NCI-H187 treated with DMSO at 0.1 percent for 48 hours (cell line): ENCODE measurements at places on chromosomes 3 and 15.

- no peak for DNase-seq
Measured at GRCh38 chr3:146503461-146504202, 34.3 kb upstream of the PLSCR2 start.

DNA sequence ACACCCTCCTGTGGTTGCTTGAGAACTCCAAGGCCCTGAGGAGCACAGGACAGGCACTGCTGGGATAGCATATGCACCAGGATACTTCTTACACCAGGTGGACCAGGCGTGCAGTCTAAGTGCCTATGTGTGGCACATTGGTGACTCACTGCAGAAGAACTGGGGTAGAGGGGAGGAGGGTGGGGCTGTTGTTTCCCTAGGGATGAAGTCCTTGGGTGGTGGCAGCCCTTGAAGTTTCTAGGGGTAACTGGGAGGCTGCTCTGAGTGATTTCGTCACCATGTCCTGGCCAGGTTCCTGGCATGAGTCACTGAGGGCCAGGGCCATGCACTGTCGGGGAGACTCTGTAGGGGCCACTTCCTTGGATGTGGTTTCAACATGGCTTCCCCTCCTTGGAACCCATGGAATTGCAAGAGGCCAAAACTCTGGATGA lies 15.9 kb downstream of the MYZAP start:
- DNase-seq = no peak

- DNase-seq = no peak
Measured at GRCh38 chr3:111541911-111542483, at the start of gene CD96. Gene CD96, plus strand, starts transcription at chr3:111542197. Its CDS starts 52 bp downstream, at chr3:111542249.

DNA sequence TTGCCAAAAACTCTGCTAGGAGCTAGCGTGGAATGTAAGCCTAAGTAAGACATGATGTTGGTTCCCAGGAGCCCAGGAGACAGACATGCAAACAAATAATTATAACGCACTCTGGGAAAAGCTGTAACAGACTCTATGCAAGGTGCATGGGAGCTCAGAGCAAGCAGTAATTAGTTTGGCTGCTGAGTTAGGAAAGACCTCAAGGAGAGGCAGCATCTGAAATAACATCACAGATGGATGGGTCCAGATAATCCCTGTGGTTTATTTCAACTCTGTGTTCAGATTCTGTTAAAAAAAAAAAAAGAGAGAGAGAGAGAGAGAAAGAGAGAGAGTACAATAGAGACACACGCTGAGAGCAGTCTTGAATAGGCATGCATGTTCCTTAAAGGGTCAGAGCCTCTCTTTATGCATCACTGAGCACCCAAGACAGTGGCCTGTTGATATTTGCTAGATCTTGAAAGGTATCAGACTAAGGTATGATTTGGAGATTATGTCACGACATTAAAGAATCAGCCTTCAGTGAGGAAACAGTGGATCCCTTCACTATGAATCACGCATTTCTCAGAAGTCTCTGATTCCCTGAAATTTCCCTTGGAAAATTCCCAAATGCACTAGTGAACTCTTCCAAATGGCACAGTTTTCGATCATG lies 124.4 kb upstream of the LIPC start:
- no peak for DNase-seq

DNA sequence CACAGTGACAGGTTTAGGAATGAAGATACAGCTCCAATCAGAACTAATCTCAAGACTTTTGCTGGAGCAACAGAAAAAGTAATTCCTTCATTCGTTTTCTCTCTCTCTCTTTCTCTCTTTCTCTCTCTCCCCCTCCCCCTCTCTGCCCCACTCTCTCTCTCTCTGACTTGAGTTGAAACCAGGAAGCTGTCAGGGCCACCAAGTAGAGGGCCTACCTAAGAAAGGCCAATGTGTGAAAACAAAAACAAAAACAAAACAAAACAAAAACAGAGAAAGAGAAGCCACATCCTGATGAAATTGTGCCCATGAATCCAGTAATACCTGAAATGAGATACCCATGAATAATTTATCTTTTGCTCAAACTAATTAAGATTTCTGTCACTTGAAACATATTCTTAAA lies 72.9 kb downstream of the ATP8B4 start:
- DNase-seq = no peak

- DNase-seq = no peak
Measured at GRCh38 chr3:189914799-189915198, 205.9 kb downstream of the P3H2 start.

DNA sequence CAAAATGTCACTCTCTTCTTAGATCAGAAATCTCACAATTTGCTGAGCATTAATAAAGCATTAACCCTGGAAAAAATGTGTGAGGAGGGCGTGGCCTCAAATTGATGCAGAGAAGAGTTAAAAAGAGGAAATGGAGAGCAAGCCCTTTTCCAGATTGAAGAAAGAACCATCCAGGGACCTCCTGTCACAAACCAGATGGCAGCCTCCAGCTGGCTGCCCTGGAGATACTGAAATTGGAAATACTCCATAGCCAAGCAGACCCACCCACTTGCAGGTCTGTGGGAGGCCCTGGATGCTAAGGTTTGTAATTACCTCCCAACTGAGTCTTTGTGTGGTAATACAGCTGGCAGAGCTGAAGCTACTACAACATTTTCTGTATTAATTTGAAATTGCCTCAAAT lies 214.9 kb downstream of the IL20RB start:
- no peak for DNase-seq

DNA sequence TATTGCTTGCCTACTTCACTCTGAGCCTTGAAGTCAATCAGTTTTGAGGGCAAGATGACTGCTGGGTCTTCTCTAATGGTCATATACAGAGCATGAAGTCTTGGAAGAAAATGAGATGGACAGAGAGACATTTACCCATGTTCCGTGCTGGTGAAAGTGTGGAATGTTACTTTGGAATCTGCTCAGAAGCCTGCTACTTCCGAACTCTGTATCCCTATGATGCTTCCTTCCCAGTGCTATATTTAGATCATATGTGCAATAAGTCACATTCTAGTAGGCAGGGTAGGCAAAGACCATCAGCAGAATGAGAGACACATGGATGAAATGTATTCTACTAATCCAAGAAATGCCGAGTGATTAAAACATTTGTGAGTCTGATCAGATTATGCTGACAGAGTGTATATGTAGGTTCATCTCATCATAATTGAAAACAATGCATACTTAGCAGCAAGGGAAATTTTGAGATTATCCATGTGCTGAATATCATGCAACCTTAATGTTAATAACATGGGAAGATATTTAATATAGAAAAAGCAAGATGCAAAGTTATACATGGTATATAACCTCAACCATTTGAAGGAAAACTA lies 60.5 kb downstream of the RAB7A start:
- DNase-seq = no peak

DNA sequence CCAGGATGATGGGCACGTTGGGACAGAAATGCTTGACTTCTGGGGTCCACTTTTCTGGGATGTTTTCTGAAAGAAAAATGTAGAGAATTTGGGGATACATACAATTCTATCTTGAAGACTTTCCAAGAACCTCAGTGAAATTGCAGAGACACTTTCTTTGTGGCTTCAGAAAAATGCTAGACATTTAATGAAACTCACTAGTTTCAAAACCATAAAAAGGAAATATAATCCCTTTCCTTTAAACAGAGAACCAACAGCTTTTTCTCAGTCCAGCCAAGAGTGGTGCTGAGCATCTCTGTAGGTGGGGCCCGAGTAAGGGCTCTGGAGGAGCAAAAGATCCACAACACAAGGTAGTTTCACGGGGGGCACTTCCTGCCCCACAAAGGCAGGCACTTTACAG lies 4.4 kb upstream of the GPX1 start:
- no peak for DNase-seq

DNA sequence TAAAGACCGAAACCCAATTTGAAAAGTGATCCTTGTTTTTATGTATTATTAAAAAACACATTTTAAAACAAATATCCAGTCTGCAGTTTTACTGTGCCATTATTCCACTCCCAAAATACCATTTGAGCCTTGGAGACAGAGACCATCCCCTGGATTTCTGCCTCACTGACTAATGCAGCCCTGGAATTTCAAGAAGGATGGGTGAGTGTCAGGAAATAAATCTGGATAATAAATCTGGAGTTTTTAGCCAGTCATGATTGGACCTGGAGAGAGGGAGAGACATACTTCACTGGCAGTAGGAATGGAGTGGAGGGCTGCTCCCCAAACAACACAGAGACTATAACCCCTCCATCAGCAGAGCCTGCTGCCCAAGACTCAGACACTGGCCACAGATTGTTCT lies 123.3 kb downstream of the MYLK start:
- no peak for DNase-seq

GRCh38 chr3:197376735-197377555 lies 78.5 kb upstream of the DLG1 start:
- no peak for DNase-seq

GRCh38 chr3:61181874-61182273 lies 69.4 kb downstream of the FHIT start:
- DNase-seq = no peak

DNA sequence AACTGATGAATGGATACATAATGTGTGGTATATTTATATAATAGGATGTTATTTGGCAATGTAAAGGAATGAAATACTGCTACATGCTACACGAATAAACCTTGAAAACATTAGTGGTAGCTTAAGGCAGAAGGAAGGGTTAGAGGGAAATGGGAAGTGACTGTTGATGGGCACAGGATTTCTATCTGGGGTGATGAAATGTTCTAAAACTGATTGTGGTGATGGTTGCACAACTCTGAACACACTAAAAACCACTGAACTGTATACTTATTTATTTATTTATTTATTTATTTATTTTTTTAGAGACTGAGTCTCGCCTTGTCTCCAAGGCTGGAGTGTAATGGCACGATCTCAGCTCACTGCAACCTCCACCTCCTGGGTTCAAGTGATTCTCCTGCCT lies 24.8 kb upstream of the SHISA5 start:
- no peak for DNase-seq

DNA sequence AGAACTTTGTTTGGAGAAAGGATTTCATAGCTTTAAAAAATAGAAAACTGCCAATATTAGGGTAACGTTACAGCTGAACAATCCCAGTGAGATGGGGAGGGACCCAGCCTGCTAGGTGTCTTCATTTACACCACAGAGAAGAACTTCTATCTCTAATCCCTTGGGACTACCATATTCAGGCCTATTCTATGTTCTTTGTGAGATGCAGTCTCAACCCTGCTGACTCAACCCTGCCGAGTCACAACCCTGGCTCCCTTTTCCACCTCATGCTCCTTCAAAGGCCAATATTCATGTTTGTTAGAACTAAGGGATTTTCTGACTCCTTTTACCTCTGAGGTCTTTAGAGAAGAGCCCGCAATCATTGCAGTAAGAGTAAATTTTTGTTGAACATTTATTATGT lies 350.5 kb downstream of the EPHB1 start:
- no peak for DNase-seq

GRCh38 chr3:107426223-107426622 lies 49.0 kb downstream of the CCDC54 start:
- DNase-seq = no peak

- no peak for DNase-seq
Measured at GRCh38 chr3:123083383-123084124, 16.7 kb downstream of the PDIA5 start.
